ENCODE measurements at places on chromosomes 3 and 15. TPM values are rescaled to one million over a fixed set of nuclear protein-coding genes. Genes with fewer than 3 reads are reported as not detected.

The GLDN gene
- 2.4 TPM for total RNA-seq

DNA sequence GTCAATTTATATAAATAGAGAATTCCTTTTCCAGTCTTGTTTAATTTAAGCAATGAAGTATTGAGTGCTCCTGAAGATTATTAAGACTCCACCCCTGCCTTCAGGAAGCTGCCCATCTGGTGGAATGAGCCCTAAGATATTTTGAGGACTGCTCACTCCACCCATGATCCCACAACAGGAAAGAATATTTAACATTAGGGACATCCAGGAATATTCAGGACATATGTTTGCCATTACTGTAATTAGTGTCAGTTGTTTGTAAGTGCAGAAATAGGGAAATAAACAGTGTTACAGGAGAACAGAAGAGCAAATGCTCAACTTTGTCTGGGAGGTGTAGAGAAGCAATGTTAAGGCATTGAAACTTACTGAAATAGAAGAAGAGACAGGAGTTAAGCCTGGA is 375.0 kb downstream of the ROBO2 start:
- DNase-seq, result no peak

DNA sequence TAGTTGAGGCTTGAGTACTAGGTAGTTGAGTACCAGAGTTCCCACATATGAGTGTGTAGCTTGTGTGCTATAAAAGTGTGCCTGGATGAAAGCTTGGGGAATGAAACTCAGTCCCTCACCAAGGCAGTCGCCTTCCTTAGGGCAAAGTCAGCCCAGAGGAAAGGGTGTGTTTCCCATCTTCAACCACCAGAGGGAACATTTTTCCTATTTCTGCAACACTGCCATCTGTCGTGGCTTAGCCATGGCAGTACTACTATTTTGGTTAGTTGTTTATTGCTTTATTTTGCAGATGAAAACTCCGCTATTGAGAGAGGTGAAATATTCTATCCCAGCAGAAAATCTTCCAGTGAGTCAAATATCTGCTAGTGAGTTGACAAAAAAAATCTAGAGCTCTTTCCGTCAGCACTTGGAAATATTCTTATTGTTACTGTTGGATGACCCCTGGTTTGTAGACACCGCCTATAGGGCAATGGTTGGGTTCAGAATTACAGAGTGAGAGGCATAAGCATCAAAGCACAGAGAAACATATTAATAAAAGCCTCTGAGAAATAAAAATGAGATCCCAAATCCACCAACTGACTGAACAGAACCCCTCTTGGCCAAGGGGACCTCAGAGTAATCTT is 239.9 kb downstream of the CPNE4 start:
- DNase-seq, result no peak

- DNase-seq, result no peak
Measured at GRCh38 chr3:45178183-45179023, 32.2 kb upstream of the CDCP1 start.

The PRTG gene
- 3.3 TPM for total RNA-seq

GRCh38 chr15:52679232-52680040 is at the start of gene ATOSA:
Gene ATOSA (minus strand): TSS chr15:52679388. CDS start chr15:52678021, 1,367 bp downstream.
- DNase-seq, result peak; percentile 92

- no peak for DNase-seq
Measured at GRCh38 chr3:53675942-53676341, 170.3 kb downstream of the CHDH start.

GRCh38 chr3:126288314-126288713 is 68.9 kb downstream of the KLF15 start:
- DNase-seq, result no peak

DNA sequence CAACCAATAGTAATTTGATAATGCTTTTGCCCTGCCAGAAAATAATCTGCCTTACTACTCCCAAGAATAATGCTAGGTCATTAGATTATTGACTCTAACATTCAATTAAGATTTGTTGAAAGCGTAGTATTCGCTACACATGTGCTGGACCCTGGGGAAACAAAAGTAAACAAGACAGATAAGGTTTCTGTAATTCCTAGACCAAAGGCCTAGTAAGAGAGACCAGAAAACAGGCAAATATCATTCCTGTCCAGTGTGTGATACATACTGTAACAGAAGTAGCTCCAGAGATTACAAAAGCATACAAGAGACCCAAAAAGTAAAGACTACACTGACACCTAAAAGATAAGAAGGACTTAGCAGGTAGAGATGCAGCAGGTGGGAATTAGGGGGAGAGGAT is 60.8 kb downstream of the PLOD2 start:
- DNase-seq, result no peak

The P2RY12 gene
- 0.22 TPM for total RNA-seq

The TM4SF18 gene
- total RNA-seq, result 6.4 TPM

- DNase-seq, result no peak
Measured at GRCh38 chr15:81982808-81983207, 63.0 kb downstream of the MEX3B start.

- peak; percentile 50 for DNase-seq
Measured at GRCh38 chr3:156605686-156606605, 51.0 kb upstream of the SSR3 start.

The KLHL40 gene
- not detected for total RNA-seq

The C3orf80 gene
- total RNA-seq, result 0.32 TPM

- no peak for DNase-seq
Measured at GRCh38 chr3:133693821-133694220, 32.1 kb upstream of the TOPBP1 start.

Measured in ovary (tissue), 10 donors.